Activated CD4-positive, alpha-beta T cell treated with anti-CD3 and anti-CD28 coated beads, Interleukin-2, amount 50 U/mL, for 16 hours (primary cell): ENCODE measurements at places on chromosomes 16 and 17.

DNA sequence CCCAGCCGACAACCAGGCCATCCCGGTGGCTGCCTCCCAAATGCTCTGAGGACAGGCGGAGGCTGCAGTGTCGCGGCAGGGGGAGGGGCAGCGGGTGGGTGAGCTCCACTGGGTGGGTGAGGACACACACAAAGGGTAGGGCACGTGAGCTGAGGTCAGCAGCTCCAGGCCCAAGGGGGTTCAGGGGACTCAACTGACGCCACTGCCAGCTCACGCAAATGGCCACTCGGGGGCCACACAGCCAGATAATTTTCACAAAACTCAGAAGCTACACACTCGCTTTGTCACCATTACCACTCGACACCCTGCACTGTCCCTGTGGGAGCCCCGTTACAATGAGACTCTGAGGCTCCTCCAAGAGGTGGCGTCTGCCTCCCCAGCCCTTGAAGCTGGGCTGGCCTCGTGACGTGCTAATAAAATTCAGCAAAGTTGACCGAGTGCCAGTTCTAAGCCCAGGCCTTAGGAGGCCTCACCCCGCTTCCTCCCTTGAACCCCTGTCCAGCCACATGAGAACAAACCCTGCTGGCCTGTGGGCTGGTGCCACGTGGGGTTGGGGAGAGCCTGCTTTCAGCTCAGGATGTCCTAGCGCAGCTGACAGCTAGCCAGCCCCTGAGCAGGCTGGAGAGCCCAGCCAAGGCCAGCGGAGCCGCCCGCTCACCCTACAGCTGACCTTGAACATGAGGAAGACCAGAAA is 56.9 kb downstream of the RMI2 start:
- DNase-seq, result no peak

GRCh38 chr17:77811521-77811920 is 147.0 kb upstream of the TNRC6C start:
- no peak for DNase-seq

DNA sequence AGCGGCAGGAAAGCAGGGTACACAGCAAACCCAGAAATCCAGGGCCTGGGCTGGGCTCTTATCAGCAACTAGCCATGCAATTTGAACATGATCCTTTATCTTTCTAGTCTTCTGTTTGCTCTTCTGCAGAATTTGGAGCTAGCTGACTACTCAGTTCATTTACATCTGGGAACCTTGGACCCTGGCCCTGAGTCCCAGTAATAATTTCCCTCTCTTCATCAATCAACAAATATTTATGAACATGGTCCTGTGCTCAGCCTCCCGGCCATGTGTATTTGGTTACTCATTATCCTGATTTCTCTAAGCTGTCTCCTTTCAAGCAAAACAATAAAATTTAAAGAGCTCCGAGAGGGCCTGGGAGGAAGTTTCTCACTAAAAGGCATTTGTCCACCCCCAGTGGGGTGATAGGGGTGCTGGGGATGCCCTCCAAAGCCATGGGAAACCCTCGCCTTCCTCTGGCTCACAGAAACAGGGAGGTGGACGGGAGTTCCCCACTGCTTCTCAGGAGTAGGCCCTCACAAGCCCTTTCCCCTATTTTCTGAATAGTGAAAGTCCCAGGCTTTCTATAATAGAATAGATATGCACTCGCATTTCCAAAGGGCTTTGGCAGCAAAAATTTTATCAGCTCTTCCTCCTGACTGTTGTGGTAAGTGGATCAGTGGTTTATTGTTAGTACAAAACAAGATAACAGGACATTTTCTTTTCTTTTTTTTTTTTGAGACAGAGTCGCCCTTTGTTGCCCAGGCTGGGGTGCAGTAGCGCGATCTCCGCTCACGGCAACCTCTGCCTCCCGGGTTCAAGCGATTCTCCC is 6.9 kb upstream of the WDR59 start:
- DNase-seq, result no peak

- no peak for DNase-seq
Observed at GRCh38 chr16:555528-556473, 4.4 kb upstream of the PRR35 start.

GRCh38 chr16:69141014-69141413 is 8.6 kb downstream of the UTP4 start:
- no peak for DNase-seq

GRCh38 chr17:74119049-74119580 is 84.4 kb upstream of the RPL38 start:
- DNase-seq, result no peak
